Immature natural killer cell (primary cell): ENCODE measurements at places on chromosomes 5 and 9.
A peak's percentile ranks its signal among the peaks of the same experiment; 100 is the strongest.

GRCh38 chr5:92780057-92780456, 801.0 kb downstream of the NR2F1-AS1 start:
- peaks cover 2% of the 10 kb centered on the region for H3K27me3 ChIP-seq
- no peaks in the 10 kb centered on the region for H3K4me1 ChIP-seq
- H3K36me3 ChIP-seq, result no peaks in the 10 kb centered on the region

DNA sequence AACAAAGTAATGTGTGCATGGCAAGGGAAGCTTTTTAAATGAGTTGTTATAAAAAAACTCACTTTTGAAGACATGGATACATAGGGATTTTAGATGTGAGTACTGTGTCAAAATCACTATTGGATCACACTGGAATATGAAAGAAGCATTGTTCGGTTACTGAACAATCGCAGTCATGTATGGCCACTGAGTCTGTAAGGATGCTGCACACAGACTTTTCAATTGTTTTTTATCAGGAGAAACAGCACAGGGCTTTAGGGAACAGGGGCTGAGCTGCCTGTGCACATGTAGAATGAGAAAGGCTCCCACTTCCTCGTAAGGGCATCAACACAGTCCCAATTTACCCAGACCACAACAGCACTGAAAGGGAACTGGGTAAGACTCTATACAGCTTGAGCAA, 1333.9 kb upstream of the DMAC1 start:
- H3K4me3 ChIP-seq, result no peak overlapping the region
- DNase-seq, result no peak
- no peaks in the 10 kb centered on the region for H3K27me3 ChIP-seq

GRCh38 chr5:136039202-136039601, 10.4 kb downstream of the TGFBI start:
- DNase-seq, result no peak
- H3K27me3 ChIP-seq, result no peaks in the 10 kb centered on the region
- no peaks in the 10 kb centered on the region for H3K36me3 ChIP-seq
- peaks cover 37% of the 10 kb centered on the region for H3K4me1 ChIP-seq
- H3K4me3 ChIP-seq, result no peak overlapping the region

DNA sequence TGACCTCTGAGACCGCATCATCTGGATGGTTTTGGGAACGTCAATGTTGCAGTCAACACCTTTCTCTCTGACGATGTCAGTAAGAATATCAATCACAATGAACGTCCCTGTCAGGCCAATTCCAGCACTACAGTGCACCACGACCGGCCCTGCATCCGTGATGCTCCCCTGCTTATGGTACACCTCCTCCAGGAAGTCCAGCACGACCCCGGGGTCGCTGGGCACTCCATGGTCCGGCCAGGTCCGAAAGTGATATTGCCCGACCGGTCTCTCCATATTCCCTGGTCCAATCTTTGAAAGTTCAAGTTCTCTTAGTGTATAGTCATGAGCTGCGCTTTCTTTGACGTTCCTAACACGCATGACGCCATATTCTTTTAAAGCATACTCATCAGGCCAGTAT, 203.6 kb upstream of the PRDM9 start:
- peaks cover 3% of the 10 kb centered on the region for H3K27me3 ChIP-seq
- no peaks in the 10 kb centered on the region for H3K4me1 ChIP-seq
- H3K36me3 ChIP-seq, result no peaks in the 10 kb centered on the region
- no peak overlapping the region for H3K4me3 ChIP-seq

DNA sequence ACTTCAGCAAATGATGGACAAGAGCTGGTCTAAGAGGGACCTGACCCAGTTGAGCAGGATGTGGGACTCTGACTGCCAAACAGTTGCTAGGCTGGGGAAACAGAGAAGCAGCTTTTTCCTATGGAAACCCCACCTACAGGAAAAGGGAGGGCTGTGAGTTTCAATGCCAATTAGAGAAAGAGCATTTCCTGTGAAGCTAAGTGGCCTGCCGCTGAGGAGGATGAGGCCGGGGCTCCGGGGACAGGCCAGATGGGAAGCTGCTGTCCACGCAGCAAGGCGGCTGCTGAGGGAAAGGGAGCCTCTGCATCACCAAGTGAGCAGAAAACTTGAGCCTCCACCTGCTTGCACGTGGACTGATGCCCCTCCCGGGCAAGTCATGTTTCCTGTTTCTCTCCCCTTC, at the start of gene PCDH12:
Gene PCDH12 (minus strand): TSS at position 90 of the 400 bp plus-strand sequence. CDS start 351 bp downstream, outside the sequence.
- H3K36me3 ChIP-seq, result no peaks in the 10 kb centered on the region
- peaks cover 46% of the 10 kb centered on the region for H3K4me1 ChIP-seq
- no peak within 1 kb of the TSS for H3K27ac ChIP-seq
- no peak for DNase-seq
- H3K27me3 ChIP-seq, result peaks cover 2% of the 10 kb centered on the region
- peak within 1 kb of the TSS; percentile 4 for H3K4me3 ChIP-seq

- H3K27me3 ChIP-seq, result peaks cover 4% of the 10 kb centered on the region
- H3K4me3 ChIP-seq, result no peak overlapping the region
- H3K36me3 ChIP-seq, result no peaks in the 10 kb centered on the region
- no peak overlapping the region for H3K27ac ChIP-seq
Observed at GRCh38 chr9:98983295-98984268, 39.9 kb downstream of the COL15A1 start.

GRCh38 chr9:88872192-88872946, 118.9 kb upstream of the S1PR3 start:
- H3K36me3 ChIP-seq, result no peaks in the 10 kb centered on the region
- H3K27me3 ChIP-seq, result peaks cover 3% of the 10 kb centered on the region
- no peak overlapping the region for H3K27ac ChIP-seq
- H3K4me1 ChIP-seq, result no peaks in the 10 kb centered on the region
- H3K4me3 ChIP-seq, result no peak overlapping the region

DNA sequence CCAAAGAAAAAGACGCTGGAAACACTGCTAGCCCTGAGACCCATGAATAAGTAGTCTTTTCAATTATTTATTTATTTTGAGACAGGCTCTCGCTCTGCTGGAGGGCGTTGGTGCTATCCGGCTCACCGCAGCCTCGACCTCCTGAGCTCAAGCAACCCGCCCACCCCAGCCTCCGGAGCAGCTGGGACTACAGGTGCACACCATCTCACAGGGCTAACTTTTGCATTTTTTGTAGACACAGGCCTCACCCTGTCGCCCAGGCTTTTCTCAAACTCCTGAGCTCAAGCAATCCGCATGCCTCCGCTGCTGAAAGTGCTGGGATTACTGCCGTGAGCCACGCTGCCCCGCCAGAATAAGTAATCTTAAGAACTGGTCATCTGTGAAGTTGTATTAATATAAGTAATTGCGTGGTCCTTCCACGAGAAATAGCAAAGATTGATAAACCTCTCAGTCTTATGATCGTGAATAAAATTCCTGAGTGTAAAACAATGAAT, 1.6 kb downstream of the ANXA2R start:
- H3K4me1 ChIP-seq, result peaks cover 89% of the 10 kb centered on the region
- H3K27ac ChIP-seq, result peak overlapping the region; percentile 98
- H3K27me3 ChIP-seq, result peaks cover 63% of the 10 kb centered on the region
- H3K4me3 ChIP-seq, result peak overlapping the region; percentile 93
- DNase-seq, result peak; percentile 46
- H3K36me3 ChIP-seq, result no peaks in the 10 kb centered on the region
